ENCODE measurements at places on chromosomes 11 and 22.

- DNase-seq, result no peak
Measured at GRCh38 chr11:108538022-108538424, 39.8 kb upstream of the POGLUT3 start.

DNA sequence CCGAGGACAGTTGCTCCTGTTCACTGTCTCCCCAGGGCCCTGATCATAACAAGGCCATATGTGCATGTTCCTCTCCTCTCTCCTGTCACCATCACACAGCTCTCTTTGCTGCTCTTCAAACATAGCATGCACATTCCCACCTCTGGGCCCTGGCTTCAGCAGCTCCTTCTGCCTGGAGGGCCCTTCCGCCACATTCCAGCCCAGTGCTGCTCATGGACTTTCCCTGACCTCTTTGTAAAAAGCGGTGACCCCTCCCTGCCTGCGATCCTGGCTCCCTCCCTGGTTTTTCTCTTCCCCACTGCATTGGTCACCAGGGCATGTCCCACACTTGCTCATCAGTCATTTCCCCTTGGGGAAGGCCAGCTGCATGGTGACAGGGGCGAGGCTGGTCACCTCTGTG is 98.2 kb downstream of the MYO18B start:
- peak; percentile 68 for DNase-seq

- peak; percentile 84 for DNase-seq
Measured at GRCh38 chr11:12207384-12208150, 97.2 kb downstream of the MICAL2 start.

- no peak for DNase-seq
Measured at GRCh38 chr11:63445720-63446119, 45.2 kb downstream of the PLAAT5 start.

DNA sequence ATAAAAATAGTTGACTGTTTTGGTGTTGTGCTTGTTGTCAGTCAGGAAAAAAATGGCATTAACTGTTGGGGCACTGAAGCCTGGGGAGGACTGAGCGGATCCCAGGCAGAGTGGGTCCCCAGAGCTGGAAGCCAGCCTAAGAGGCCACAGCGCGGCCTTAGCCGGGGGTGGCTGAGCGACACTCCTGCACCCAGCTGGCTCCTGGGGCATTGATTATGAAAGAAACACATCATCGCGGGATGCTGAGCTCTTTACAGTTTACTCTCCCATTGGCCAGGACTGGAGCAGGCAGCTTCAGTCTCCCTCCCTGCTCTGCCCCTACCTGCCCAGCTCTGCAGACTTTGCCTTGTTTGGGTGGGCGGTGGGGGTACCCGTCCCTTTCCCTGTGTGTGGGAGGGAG is 121.5 kb downstream of the ST3GAL4 start:
- DNase-seq, result no peak

- DNase-seq, result no peak
Measured at GRCh38 chr11:79059141-79059540, 381.7 kb downstream of the TENM4 start.

DNA sequence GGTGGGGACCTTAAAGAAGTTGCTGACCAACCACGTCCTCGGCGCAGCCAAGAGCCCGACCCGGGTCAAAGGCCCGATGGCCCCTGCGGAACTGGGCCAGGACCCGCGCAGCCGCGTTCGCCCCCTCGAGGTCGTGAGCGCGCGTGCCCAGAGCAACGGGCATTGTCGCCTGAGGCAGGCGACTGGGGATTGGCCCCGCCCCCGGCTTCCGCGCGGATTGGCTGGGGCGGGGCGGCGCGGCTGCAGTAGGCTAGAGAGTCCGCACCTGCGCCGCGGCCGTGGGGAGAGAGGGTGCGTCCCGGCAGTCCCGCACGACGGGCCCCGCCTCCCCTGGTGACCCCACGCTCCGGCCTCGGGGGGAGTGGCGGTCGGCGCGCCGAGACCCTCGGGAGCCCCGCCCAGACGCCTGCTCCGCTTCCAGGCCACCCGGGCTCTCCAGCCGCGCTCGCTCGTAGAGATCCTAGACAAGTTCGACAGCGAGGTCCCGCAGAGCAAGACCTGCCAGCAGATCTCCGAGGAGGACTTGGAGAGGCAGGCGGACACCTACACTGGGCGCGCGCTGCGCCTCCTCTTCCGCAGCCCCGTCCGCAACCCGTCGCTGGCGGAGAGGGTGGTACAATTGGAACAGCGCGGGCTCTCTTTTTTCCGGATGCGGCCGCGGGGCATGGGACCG is 8.3 kb upstream of the PPIL2 start:
- DNase-seq, result peak; percentile 12

DNA sequence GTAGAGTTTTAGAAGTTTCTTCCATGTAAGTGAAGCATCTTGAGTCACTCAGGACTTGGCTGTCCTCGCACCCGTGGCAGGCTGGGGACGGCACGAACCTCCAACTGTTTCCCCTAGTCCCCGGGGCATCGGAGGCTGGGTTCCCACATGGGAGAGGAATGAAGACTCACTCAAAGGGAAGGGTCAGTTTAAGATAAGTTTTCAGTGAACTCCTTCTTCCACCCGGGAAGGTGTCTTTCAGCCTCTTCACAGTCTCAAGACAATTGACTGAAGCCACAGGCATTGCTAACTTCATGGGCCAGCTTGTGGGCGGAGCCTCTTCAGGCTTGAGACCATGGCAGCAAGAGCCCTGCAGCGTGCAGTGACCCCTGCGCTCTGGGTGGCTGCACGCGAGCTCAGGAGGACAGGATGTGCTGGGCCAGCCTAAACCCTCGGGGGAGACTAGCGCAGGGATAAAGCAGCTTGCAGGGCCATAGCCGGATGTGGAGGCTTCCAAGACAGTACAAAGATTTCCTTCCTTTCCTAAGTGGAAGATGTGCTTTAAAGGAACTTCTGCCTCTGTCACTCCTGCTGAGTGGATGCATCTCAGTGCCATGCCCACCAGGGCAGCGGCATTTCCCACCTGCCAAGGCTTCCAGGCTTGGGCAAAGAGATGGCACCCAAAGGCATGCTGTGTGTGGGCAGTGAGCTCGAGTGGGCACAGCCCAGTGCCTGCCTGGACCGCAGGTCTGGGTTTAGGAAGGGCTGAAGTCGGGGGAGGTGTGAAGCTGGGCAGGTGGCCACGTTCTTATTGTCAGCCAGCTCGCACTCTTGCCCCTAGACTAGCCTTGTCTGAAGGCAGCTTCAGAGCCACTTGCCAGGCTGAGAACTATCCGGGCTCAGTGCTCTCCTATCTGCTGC is 32.9 kb downstream of the PPIL2 start:
- DNase-seq, result no peak

GRCh38 chr11:27464289-27464696 is 8.3 kb downstream of the LGR4 start:
- peak; percentile 59 for DNase-seq

- no peak for DNase-seq
Measured at GRCh38 chr22:44385296-44385610, 72.5 kb upstream of the SHISAL1 start.

DNA sequence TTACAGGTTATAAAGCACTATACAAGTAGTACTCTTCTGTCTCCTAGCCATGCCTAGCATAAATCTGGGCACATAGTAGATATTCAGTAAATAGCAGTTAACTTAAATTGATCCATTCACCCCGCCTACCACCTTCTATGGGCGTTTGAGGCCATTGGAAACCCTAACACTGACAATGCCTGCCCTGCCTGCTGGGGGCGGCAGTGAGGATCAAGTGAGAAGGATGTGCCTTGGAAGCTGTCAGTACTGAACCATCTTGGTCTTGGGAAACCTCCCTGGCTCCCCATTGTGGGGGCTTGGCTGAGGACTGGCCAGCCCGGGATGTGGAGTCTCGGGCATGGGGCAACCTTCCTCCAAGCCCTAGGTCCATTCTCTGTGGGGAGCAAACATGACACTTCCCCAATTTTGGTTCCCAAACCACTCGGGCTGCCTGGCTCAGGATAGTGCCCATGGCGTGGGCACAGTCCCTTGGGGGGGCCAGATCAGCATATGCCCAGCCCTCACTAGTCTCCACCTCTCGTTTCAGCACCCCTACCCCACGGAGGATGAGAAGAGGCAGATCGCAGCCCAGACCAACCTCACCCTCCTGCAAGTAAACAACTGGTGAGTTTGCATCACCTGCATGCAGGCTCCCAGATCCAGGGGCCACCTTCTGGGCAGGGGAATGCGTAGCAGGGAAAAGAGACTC is 67.4 kb downstream of the FEZ1 start:
- DNase-seq, result no peak

- DNase-seq, result no peak
Measured at GRCh38 chr11:84824624-84825023, 802.5 kb downstream of the DLG2 start.

DNA sequence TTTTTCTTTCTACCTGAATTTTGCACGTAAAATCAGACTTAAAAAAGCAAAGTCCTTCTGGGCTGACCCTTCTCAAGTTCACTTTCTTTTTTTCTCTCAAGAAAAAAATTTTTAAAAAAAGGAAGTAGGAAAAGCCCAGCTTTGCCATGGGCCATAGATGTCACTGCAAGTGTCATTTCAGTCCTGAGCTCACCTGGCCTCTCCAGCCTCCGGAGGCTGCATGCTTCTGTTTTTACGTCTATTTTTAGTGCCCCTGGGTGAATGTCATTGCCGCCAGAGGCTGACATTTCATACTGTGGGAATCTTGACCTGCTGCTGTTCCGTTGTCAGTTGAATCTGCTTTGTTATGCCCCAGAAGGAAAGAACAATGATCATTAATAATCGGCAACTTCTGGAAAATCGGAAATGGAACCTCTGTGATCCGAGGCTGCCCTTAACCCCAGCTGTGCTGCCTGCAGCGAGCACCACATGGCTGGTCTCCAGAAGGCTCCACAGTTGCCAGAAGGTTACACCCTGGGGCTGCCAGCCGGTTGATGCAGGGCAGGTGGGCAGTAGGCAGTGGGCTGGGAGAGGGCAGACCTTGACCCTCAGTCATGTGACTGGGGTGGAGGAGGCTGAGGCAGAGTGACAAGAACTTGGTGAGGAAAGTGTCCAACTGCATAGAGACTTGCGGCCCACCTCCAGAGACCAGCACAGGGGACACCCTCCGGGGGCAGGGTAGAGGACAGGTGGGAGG is 16.7 kb upstream of the MYEOV start:
- no peak for DNase-seq

GRCh38 chr11:114796954-114797721 is 118.8 kb downstream of the NXPE2 start:
- peak; percentile 6 for DNase-seq

DNA sequence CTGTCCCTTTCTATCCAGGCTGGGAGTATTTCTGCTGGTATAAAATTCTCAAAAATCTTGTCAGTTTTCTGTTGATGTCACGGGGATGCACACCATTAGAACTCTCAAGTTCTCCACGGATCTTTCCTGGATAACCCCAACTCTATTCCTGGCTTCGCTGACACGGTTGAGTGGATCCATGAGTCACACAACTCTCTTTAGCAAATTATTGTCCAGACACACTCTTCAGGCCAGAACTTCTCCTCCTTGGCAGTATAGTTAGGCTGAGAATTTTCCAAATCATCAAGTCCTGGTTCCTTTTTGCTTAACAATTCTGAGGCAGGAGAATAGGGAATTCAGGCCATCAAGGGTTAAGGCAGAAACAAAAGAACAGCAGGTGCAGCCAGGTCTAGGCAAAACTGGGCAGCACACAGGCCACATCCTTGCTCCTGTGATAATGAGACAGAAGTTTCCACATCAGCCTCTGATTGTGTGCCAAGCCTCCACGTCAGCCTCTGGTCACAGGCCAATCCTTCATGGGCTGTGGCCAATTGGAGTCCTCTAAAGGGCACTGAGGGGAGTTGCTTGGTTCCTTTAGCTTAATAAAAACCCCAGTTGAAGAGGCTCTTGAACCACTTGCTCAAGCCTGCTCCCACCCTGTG is 5.7 kb upstream of the ACAT1 start:
- DNase-seq, result peak; percentile 86

GRCh38 chr11:107043242-107044006 is 25.1 kb upstream of the GUCY1A2 start:
- DNase-seq, result peak; percentile 97

DNA sequence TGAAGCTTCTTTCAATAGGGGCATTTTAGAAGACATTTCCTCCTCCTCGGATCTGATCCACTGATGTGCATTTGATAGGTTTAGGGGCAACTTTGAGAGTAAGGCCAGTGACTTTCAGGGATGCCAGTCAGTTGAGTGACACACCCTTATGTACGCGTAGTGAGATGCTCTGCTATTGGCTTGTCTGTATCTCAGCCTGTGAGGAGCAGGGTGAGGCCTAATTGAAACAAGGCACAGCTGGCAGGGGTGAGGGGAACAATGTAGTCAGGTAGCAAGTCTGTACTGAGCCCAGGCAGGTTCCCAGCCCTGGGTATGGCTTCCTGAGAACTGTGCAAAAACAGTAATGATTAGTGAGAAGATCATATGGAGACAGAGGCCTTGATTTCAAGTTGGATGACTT is 61.5 kb downstream of the STIM1 start:
- no peak for DNase-seq

- DNase-seq, result no peak
Measured at GRCh38 chr11:1411301-1411700, 21.6 kb downstream of the BRSK2 start.

DNA sequence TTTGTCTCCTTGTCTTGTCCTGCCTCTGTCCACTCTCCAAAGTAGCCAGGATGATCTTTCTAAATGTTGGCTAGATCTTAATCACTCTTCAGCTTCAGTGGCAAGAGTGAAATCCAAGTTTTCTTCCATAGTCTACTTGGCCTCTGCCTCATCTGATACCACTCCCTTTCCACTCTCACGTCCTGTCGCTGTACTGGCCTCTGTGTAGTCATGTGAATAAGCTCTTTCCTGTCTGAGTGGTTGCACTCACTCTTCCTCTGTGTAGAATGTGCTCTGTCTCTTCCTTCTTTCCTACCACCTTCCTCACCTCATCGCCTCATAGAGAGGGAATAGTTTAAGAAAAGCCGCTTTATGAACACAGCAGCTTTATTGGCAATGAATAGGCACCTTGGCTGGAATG is 86.5 kb downstream of the WNT11 start:
- no peak for DNase-seq

- no peak for DNase-seq
Measured at GRCh38 chr11:72958791-72959190, 144.6 kb downstream of the ATG16L2 start.

DNA sequence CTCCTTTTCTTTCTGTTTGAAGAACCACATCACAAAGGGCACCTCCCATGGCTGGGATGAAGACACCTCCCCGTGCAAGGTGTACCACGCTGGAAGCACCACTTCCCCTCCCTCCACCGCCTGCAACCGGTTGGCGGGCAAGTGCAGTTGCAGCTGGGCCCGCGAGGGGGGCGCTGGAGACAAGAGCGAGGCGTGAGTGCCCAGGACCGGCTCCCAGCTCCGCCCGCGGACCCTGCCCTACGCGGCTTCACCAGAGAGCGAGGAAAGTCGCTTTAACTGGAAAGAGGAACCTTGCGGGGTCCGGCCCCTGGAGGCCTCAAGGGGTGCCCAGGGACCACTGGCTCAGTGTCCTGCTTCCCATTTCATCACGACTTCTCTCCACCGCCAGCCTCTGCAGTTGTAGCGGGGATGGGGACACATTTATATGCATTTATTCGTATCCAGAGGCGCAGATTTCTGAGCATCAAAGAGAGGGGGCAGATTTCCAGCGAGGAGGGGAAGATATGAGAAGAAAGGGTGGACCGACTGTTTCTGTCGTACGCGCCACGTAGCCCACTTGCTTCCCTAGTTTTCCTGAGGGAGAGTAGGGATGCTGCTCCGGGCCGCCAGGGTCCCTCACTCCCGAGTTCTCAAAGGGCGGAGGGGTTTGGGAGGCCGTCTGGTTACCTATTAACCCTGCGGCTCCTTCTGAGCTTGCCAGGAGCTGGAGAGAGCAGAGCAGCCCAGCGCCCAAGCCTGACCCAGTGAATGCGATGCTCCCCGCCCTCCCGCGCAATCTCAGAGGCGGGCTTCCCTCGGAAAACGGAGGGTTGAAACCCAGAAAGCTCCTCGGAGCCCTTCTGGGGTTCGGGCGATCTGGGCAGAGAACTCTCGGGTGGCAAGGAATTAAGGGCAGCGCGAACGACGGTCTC is 3.5 kb downstream of the ESAM start:
- peak; percentile 20 for DNase-seq

All from RCC 7860 (cell line).